Activated CD4-positive, alpha-beta T cell treated with anti-CD3 and anti-CD28 coated beads, Interleukin-2, Interleukin-6, amounts not matched to agents 100 ng/mL and 50 ng/mL, durations not matched to agents 16 hours and 8 hours (primary cell): ENCODE measurements at places on chromosomes 3 and 15.

DNA sequence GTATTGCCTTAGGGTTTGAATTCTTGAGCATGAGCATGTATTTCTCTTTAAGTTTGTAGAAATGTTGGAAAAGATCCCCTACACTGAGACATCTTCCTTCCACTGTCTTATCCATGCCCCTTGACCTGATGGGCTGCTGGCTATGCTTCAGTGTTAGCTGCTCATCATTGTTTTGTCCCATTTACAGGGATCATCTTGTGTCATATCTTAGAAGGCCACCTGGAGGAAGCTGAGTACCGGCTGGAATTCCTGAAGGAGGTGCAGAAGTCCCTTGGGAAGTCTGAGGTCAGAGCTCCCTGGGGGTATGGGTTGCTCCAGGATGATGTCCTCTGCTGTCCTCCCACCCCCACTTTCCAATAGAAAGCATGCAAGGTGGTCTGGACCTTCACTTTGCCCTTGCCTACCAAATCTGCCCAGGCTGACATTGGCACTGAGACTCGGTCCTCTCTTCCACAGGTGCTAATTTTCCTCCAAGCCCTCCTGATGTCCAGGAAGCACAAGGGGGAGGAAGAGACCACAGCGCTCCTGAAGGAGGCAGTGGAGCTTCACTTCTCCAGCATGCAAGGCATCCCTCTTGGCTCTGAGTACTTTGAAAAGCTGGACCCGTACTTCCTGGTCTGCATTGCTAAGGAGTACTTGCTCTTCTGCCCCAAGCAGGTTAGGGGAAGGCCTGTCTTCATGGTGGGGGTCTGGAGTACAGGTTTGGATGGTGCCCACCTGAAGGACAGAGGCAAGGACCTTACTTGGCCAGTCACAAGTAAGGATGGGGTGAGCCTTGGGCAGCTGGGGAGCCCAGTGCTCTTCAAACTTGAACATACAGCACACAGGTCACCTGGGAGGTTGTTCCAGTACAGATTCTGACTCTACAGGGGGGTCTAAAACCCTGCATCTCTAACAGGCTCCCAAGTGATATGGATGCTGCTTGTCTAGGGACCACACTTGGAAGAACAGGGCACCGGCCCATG, 17.7 kb downstream of the TTC21A start:
- DNase-seq: no peak

DNA sequence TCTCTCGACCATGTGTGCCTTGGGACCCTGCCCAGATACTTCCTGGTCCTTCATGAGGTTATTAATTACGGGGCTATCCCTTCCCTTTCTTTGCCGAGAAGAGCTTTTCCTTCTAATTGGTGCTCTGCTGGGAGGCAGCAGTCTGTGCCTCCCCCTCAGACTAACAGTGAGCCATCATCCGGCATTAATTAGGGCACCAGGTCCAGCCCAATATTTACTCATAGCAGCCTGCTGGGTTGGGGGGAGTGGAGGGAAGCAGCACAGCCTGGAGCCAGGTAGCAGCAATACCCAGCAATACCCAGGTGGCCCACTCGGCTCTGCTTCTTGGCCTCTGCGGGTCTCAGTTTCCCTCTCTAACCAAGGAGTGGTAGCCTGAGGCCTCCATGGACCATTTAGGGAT, 20.1 kb downstream of the CACNA2D2 start:
- no peak for DNase-seq

- DNase-seq: no peak
Observed at GRCh38 chr3:128351546-128351945, 115.1 kb downstream of the DNAJB8 start.

DNA sequence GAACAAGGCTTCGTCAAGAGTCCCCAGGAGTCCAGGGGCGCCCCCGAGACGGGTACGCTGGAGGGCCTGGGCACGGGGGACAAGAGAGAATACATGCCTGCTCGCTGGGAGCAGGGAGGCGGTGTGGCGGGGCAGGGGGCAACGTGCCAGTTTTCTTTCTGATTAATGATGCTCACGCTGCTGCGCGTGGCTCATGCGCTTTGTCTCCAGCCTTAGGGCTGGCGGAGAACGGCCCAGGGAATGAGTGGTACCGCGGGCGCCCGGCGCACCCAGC, 408 bp upstream of the ARPP21 start:
- no peak for DNase-seq

DNA sequence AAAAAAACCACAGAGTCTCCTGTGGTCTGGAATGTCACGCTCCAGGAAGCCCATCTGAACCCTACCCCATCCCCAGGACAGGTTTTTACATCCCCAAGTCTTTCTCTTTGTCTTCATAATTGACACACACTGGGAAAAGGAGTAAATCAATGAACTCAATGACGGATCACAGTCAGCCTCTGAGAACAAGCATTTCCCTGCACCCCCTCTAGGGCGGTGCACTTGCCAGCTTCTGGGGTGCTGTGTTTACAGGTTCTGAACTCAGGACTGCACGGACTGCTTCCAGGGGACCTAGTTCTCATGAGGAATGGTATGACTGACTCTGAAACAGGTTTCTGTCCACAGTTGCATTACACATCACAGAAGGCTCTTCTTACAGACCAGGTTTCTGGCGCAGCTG, 81.1 kb downstream of the NUP210 start:
- no peak for DNase-seq
